ENCODE measurements at places on chromosomes 5 and 9. TPM values are rescaled to one million over a fixed set of nuclear protein-coding genes. Genes with fewer than 3 reads are reported as not detected.

The CNTNAP3 gene
- total RNA-seq: 9.9 TPM

The GDA gene
- 0.85 TPM for total RNA-seq

The CARD6 gene
- 6.1 TPM for total RNA-seq

DNA sequence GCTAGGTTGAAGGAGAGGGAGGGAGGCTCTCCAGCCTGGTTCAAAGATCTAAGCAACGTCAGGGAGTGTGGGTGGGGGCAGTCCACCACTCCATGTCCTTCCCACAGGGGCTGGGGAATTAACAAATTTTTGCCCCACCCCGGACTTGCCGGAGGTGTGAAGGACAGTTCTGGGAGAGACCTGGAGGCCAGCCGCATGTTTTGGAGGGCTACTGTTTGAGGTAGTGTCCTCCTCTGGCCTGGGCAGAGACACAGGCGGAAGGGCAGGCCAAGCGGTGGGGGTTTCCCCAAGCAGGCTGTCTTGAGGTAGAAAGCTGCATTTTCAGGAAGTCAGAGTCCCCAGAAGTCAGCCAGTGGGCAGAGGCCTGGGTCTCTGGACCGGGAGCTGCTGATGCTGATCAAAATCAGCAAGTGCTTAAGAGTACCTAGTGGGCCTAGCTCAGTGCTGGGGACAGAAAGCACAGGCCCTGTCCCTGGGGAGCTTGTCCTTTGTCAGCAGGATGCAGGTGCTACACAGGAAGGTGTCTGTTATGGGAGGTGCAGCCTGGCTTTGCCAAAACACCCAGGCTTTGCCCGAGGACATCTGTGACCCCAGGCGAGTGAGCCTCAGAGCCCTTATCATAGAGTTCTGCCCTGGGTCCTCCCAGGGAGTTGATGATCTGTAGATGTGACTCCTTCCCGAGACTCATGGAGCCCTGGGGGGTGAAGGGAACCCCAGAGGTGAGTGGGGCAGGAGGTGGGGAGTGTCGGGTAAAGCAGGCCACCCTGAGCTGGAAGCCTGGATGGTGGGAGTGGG is 18.5 kb downstream of the JADE2 start:
- DNase-seq: peak; percentile 15

- no peak for DNase-seq
Observed at GRCh38 chr5:142654578-142655058, 31.3 kb downstream of the FGF1 start.

The SLC6A18 gene
- not detected for total RNA-seq

The FCN1 gene
- 2.9 TPM for total RNA-seq

The FIBCD1 gene
- total RNA-seq: 0.58 TPM

DNA sequence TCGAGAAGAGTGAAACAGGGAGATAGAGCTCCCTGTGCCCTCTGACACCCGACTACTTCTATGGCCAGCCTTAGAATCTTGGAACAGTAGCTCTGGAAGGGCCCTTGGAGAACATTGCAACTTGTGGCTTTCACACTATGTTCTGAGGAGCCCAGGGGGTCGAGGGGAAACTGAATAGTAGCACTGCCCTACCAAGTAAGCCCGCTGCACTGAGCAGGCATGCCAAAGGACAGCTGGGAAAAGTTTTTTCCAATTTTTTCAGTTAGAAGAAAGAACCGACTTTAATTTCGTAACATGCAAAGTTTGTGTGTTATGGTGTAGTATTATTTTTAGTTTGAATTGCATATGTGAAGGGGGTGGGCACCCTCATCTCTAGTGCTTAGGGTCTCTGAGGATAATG is 10.9 kb downstream of the SMIM3 start:
- DNase-seq: no peak

- DNase-seq: no peak
Observed at GRCh38 chr5:135092476-135092875, 58.4 kb upstream of the PITX1 start.
